ENCODE measurements at places on chromosomes 3 and 15.

- DNase-seq, result no peak
Observed at GRCh38 chr15:93033434-93034045, 55.5 kb downstream of the RGMA start.

DNA sequence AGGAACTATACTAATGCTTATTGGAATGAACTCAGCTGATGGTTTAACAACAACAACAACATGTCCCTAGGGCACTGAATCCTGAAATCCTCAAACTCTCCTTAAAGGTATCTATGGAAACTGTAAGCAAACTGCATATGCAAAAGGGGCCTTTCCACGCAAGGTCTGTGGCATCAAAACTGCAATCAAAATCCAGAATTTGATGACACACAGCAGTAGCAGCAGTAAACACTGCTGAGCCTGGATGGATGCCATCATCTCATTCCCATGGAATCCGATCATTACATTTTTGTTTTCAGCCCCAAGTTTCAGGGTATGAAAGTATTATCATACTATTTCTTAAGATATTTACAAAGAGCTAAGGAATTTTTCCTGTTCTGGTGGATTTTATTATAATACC, 399.7 kb downstream of the VPS13C start:
- no peak for DNase-seq

DNA sequence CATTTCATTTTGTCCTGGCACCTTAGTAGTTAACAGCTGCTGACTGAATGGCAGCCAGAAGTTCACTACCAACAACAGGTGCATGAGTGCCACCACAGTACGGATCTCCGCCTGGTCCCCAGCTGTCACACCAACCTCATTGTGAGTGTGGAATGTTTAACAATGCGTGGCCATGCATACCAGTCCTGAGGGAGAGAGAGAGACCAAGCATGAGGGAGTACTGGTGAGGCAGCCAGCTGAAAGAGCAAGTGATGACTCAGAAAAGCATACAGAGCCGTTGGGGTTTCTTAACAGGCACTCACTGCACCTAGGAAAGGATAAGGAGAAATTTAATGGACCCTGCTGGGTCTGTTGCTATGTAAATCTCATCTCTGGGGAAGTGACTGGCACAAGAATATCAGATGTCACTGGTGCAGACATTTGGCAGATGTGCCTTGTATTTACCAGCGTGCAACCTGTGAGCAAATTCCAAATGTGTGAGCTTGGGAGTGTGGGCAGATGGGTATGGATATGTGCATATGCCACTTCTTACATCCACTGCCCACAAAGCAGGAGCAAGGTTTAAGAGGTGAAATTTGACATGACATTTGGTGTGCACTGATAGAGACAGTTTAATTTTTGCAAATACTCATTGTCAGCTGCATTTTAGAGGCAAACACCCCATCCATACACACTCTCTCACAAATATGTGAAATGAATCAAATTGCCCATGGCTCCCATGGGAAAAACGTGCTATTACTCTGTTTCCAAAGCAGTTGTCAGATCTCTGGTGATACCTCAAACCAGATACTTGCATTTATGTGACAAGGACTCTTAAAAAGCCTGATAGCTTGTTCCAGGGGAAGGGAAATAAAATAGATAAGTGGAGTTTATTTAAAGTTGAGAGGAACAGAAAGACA, 245.2 kb upstream of the ARPP21 start:
- no peak for DNase-seq

DNA sequence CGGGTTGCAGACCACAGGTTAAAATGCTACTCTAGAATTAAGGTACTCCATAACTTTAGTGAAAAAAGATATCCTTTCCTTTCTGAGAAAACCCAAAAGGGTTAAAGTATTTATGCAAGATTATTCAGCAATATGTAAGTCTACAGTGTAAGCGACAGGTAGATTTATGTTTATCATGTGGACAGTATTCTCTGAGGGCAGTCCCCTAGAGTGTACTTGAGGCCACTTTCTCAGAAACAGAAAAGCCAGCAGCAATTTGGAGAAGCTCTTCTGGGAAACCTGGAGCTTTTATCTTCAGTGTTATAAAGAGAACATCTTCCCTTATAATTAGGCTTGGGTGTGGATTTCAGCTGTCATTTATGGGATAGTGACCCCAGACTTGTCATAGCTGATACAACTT, 8.9 kb downstream of the ST3GAL6 start:
- DNase-seq, result no peak

DNA sequence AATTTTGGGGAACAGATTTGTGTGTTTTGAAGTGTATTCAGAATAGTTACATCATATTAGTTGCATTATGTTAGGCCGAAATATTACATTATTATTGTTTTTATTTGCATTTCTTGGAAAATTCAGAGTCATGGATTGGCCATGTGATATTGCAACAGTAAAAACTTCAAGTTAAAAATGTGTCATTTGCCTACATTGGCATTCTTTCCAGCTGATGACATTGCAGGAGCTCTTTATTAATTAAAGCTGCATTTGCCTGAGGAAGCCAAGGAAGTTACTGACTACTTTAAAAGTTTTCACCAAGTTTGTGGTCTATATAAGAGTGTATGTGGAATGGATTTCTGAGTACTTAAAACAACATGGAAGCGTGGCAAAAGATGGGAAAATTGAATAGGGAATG, 726.4 kb upstream of the SGO1 start:
- DNase-seq, result no peak

All from stimulated activated CD8-positive, alpha-beta memory T cell treated with anti-CD3 and anti-CD28 coated beads, Interleukin-2, amount 100 ng/mL, for 1 hour (primary cell).